ENCODE measurements at places on chromosomes 1 and 21.

- no peak for DNase-seq
Measured at GRCh38 chr1:69814926-69815325, 247.2 kb downstream of the LRRC7 start.

GRCh38 chr1:207003210-207003609 lies 29.3 kb downstream of the C1orf116 start:
- DNase-seq, result no peak

GRCh38 chr1:18972531-18972930 lies 16.1 kb upstream of the IFFO2 start:
- DNase-seq, result no peak

- DNase-seq, result no peak
Measured at GRCh38 chr1:174953285-174954072, 46.3 kb upstream of the CACYBP start.

GRCh38 chr1:108107658-108108057 lies 92.5 kb downstream of the SLC25A24 start:
- DNase-seq, result no peak

- no peak for DNase-seq
Measured at GRCh38 chr1:117697220-117697781, 91.5 kb downstream of the TENT5C start.

GRCh38 chr1:53482441-53483153 lies 23.4 kb downstream of the DMRTB1 start:
- DNase-seq, result no peak

DNA sequence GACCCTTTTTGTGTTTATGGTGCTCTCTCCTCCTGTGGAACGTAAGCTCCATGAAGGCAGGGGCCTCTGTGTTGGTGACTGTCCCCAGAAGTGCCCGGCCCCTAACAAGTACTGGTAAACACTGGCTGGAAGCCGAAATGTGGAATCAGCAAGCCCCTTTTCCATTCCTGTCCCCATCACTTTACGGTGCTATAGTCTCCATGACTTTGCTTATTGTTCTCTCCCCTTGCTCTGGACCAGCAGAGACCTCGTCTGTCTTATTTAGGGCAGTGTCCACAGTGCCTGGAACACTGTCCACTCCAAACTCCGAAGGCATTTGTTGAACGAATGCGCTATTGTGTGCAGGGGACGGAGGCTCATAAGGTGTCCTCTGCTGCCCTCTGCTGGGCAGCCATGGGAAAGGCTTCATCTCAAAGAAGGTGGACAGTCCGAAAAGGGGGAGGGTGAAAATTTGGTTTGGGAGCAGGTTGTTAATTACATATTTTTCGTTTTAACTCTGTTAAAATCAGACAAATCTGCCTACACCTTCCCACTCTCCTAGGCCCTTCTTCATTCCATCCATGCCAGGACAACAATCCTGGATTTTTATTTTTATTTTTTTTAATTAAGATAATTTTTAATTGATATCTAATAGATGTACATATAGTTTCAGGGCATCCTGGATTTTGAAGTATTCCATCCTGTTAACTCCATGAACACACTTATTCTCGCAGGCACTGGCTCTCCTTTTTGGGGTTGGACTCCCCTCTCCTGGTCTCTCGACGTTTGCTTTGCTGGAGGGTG lies 115.6 kb downstream of the PGBD5 start:
- DNase-seq, result peak; percentile 12

DNA sequence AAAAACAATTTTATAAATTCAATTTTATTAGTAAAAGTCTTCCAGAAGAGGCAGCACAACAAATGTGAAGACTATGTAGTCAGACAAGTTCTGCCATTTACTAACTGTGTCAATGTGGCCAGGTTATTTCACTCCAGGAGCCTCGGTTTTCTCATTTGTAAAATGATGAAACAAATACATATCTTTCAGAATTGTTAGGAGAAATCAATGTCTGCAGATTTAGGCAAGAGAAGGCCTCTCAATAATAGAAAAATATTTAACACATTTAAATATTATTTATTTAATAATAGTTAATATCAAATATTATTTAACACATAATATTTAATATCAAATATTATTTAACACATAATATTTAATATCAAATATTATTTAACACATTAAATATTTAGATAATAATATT lies 75.6 kb upstream of the PTGFR start:
- no peak for DNase-seq

DNA sequence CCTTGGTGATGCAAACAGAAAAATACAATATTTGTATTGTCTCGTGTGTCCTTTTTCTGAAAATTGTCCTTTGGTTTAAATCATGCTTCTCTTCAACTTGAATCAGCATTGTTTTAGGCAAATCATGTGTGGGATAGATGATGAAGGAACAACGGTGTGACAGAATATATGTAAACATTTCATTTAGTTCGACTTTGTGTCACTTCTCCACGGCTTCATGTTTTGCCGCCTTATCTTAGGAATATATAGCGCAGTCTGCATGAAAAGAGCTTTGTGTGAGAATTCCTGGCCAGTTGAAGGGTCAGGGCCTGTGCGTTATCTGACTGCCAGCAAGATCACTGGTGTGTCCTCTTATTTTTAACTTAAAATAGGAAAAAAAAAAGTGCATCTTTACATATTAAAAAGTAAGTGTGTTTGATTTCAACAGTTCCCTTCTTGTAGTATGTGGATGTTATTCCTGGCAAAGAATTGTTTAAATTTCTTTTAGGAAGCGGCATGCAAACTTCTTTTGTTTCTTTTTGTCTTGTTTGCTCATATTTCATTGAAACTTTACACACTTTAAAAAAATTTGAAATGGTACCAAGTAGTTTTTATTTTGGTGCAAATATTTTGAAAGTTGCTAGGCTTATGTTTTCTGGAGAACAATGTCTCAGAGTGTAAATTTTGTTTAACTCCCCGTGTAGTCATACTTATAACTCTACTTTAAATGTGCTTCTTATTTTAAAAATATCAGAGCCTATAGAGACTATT lies 465.2 kb downstream of the USP25 start:
- DNase-seq, result no peak

DNA sequence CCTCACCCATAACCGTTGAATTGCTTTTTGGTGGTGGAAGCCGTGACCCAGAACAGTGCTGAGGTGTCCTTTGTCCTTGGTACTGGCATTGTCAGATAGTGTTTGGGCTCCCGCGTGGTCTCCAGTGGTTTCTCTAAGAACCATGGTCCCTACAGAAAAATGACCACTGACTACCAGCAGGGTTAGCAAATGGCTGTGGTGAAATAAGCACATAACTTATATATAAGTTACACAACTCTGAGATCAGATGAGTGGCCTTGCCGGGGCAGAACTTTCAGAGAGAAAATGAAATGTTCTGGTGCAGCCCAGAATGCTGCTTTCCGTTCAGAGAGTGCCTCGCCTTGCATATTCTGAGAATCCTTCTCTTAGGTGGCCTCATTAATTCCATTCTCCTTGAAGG lies 5.0 kb downstream of the SLC37A1 start:
- DNase-seq, result no peak

DNA sequence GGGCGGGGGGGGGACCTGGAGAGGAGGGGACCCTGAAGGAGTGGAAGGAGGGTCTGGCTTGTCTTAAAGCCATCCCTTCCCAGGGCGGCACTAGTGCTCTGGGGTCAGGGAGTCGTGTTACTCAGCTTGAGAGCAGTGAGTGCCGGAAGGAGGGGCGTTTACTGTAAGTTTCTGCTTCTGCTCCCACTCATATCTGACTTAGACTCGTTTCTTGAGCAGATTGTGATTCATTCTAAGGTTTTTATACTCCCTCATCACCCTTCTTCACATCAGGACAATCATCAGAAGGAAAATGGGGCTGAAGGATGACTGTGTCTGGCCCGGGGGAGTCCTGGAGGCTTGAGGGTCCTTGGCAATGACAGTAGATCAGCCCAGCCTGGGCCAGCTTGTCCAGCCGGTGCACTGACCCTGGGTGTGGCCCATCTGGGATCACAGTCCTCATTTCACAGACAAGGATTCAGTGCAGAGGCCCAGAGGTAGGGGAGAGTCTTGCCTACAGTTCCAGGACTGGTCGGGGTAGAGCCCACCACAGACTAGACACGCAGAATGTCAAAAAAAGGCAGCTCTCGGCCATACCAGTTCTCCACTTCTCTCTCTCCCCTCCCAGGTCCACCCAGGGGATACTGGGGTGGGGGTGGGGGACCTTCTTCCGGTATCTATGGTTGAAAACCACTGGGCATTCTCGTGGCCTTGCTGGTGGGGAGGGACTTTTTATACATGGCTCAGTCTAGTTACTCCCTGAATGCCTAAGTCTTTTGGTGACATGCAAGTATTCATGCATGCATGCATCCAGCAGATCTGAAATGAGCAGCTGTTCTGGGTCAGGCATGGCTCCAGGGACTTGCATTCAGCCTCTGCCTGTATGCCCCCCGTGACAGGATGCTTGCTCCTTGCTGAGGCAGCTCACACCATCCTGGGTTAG lies 5.1 kb downstream of the TNFRSF8 start:
- DNase-seq, result no peak

- DNase-seq, result no peak
Measured at GRCh38 chr1:33641104-33641830, 168.8 kb downstream of the ZSCAN20 start.

DNA sequence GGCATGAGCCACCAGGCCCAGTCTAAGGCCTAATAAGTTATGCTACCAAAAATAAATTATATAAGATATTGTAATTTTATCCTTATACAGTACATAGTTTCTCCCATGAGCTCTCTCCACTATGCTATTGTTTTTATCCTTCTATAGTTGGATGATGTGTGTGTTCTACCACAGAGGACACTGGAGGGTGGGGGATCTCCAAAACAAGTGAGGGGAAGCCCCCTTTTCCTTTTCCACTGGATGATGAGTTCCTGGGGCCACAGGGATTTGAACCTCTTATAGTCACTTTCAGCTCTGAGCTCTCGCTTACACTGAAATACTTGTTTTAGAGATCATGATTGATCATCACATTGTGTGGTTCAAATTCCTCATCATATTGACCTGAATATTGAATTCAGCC lies 77.6 kb upstream of the VAV3 start:
- no peak for DNase-seq

- no peak for DNase-seq
Measured at GRCh38 chr1:202890392-202890791, 1.4 kb upstream of the RABIF start.

DNA sequence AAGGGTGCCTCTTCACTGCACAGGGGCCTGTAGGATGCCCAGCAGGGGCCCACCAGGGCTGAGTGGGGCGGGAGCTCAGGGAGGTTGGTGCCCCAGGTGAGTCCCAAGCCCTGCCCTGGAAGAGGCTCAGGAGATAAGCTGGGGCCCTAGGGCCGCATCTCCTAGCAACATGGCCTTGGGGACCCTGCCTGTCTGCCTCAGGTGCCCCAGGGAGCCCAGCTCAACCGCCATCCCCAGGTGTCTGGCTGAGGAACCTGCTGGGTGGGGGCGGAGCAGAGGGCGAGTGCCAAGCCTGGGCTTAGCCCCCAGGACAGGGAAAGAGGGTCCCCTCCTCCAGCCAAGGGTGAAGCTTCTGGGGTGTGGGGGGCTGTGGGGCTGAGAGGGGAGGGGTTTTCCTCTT lies 54.8 kb downstream of the FOXO6 start:
- DNase-seq, result no peak

- no peak for DNase-seq
Measured at GRCh38 chr1:38152351-38153065, 105.9 kb upstream of the POU3F1 start.

GRCh38 chr21:46483300-46484295 lies 24.9 kb downstream of the DIP2A start:
- no peak for DNase-seq

- DNase-seq, result no peak
Measured at GRCh38 chr1:200039849-200040474, 12.5 kb downstream of the NR5A2 start.

GRCh38 chr1:112881742-112882127 lies 74.3 kb downstream of the SLC16A1 start:
- DNase-seq, result no peak

DNA sequence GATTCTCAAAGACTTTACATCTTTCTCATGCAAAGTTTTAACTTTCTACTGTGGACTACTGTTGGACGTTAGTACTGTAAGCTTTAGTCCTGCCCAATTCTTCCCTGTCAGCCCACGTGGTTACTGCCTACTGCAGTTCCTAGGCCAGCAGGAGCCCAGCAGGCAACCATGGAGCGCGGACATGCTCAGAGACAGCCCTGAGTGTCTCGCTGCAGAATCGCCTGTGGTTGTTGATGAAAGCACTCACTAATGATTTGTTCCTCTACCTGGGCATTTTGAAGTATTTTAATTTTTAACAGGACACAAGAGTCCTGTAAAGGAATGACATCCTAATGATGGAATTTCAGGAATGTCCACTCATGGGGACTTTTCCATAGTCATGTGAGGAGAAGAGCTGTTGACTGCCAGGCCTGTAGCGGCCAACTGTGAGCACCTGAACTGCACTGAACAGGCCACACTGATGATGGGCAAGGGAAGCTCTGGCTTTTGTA lies 44.1 kb downstream of the PGBD5 start:
- DNase-seq, result no peak

- DNase-seq, result no peak
Measured at GRCh38 chr1:110065841-110066240, 4.6 kb downstream of the ALX3 start.

- DNase-seq, result no peak
Measured at GRCh38 chr1:3483801-3484444, 29.5 kb downstream of the ARHGEF16 start.

DNA sequence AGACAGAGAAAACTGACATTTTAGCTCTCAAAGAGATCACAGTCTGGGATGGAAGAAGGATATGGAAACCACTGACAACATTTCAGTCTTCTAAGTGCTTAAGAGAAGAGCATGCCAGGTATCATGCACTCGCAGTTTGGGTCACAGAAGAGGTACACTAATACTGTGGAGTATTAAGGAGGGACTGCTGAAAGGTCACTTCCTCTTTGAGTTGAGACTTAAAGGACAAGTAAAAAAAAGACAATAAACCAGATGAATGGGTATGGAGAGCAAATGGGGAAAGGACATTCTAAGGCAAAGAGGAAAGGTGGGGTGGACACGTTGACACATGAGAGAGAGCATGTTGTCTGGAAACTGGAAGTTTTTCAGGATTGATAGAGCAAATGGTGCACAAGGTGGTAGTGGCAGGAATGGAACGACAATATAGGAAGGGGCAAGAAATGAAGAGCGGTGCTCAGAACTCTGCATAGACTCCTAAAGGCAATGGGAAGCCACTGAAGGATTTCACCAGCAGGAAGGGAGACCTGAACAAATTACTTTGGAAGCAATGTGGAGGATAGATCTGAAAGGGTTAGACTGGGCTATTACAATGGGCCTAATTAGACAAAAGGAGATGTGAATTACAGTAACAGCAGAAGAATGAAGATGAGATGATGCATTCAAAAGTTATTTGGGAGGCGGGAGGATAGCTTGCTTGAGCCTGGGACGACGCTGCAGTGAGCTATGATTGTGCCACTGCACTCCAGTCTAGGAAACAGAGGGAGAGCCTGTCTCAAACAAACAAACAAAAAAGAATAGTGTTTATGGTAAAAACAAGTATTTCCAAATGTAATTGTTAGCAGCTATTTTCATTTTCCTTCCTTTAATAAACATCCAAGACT lies 11.1 kb downstream of the DIPK1A start:
- no peak for DNase-seq

GRCh38 chr1:88001460-88001859 lies 672.8 kb downstream of the LMO4 start:
- DNase-seq, result no peak
